ENCODE measurements at places on chromosomes 7 and 10.

DNA sequence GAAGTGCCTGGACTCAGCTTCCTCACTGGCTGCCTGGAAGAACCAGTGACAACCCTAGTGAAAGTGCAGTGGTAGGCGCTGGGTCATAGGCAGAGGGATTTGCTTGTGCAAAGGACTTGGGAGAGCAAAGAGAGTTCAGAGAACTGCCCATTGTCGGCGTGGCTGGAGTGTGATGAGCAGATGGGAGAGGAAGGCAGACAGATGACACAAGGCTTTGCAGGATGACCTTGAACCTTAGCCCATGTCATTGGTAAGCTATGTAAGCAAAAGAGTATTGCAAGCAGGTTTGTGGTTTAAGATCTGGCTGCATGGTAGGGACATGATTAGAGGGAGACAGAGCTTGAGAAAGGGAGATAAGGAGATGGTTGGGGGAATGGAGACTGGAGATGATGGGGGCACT lies 35.3 kb upstream of the NOBOX start:
- no peak for DNase-seq

- DNase-seq, result no peak
Observed at GRCh38 chr10:65394502-65395297, 1531.1 kb upstream of the LRRTM3 start.

DNA sequence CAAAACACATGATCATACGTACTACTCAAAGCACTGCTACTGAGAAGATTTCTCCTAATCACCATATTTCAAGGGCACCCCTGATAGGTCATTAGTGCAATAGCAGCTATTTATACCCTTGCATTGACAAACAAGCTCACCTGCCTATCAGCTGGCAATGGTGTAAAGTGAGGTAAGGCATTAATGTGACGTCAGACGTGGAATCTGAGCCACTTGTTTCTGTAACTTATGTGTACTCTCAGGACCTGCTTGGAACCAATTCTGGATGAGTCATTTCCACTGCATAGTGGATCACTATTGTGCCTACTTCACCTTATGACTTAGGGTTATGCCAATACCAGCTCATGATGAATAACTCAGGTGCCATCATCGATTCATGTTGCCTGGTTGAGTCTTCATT lies 628.5 kb upstream of the CELF2 start:
- DNase-seq, result no peak

DNA sequence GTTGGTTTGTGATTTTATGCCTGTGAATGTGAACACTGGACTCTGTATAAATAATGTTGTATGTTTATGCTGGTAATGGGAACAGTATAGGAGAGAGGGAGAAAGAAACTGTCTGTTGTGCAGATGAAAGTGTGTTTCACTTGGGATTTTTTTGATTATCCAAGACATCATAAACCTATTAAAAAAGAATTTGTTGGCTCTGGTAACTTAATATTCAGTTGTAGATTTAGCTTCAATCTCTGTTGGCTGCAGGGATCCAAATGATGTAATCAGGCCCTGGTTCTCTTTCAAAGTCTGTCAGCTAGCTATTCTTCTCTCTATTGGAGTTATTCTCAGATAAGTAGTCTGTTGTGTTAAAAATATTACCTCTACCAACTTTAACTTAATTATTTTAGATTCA lies 168.8 kb upstream of the RHOBTB1 start:
- no peak for DNase-seq

GRCh38 chr7:76051840-76052239 lies 3.9 kb downstream of the MDH2 start:
- no peak for DNase-seq

GRCh38 chr7:50207686-50208255 lies 96.7 kb upstream of the IKZF1 start:
- DNase-seq, result no peak

DNA sequence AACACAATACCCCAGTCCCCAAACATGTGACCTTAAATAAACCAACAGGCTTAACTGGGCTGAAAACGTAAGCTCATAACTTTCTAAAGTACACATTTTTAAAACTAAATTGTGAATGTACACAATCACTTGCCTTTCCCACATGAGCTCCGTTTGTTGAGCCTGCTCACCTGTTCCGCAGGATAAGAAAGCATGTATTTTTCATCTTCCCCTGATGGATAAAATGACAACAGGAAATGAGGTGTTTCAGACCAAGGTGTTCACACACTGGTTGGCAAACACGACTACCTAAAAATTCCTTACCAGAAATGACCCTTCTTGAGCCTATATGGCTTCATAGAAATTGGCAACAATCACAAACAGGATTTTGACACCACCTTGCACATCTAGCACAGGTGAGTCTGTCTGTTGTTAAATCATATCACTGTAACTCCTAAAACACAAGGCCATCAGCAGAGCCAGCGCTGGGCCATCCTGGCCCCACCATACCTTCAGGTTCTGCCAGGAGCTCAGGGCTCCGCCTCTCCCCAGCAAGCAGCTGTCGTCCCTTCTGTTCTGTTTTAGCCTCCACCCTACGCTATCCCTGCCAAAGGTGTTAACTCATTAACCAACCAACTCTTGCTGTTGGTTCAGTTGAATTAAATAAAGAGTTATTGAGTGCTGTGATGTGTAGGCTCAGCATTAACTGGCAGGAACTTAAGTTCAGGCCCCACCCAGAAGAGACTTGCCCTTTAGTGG lies 73.6 kb upstream of the RNF32 start:
- no peak for DNase-seq

- DNase-seq, result no peak
Observed at GRCh38 chr7:32299133-32299702, 191.0 kb downstream of the LSM5 start.

DNA sequence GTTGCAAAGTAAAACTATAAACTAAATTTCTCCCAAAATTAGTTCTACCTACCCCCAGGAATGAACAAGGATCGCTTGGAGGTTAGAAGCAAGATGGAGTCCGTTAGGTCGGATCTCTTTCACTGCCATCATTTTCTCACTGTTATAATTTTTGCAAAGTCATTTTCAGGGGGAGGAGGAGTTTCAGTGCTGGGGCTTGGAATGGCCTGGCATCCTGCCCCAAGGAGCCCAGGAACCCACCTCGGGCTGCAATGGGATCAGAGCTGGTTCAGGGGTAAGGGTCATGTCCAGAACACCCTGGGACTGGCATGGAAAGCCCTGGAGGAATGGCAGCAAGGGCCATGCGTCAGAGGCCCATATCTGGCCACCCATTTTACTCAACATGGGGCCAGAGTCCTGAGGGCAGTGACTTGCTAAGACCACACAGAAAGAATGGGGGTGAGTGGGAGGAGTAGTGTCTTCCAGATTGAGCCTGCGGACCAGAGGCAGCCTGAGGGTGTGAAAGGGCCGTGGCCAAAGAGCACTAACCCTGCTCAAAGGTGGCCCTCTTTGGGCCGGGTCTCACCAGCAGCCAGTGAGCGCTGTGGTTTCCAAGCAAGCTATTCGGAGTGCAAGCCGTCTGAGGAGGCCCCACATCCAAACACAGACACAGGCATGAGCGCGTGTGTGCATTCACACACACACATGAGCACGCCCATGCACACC lies 31.8 kb downstream of the GPRIN2 start:
- DNase-seq, result no peak

GRCh38 chr10:61097026-61097425 lies 153.0 kb upstream of the RHOBTB1 start:
- no peak for DNase-seq

DNA sequence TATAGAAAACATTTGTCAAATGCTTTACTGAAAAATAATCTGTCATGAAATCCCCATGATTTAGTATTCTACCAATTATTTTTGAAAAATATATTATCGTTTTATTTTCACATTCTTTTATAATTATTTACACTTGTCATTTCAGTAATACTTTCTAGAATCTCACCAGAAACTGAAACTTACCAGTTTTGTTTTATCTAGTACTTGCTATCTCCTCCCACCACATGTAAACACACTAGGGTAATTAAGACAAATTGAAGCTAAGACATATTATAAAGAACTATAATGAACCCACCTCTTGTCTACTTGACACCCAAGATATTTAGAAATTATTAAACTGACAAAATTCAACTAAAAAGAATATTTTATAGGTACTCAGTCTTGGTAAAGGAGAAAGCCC lies 51.5 kb upstream of the GRM3 start:
- no peak for DNase-seq

GRCh38 chr10:87979847-87980246 lies 116.4 kb downstream of the PTEN start:
- DNase-seq, result no peak

- DNase-seq, result no peak
Observed at GRCh38 chr7:149440222-149440621, 20.6 kb downstream of the ZNF777 start.

DNA sequence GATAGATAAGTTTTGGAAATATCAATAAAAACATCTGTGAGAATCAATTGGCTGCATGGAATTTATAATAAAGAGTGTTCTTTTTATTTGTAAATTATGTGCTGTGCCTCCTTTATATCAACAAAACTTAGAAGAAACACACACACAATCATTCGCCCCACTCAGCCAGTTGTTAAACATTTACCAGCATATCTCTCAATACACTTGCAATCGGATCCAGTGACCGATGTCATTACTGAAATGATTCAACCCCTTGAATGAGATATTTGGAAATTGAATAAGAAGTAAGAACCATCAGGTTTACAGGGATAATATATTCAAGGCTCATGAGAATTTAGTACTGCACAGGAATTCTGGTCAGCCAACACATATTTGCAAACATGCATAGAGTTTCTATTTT lies 35.6 kb downstream of the TAF3 start:
- DNase-seq, result no peak

- no peak for DNase-seq
Observed at GRCh38 chr7:67466109-67466508, 469.5 kb downstream of the TYW1 start.

GRCh38 chr10:73893426-73893825 lies 17.5 kb upstream of the PLAU start:
- no peak for DNase-seq

- DNase-seq, result no peak
Observed at GRCh38 chr7:151361193-151361959, 19.8 kb downstream of the NUB1 start.

DNA sequence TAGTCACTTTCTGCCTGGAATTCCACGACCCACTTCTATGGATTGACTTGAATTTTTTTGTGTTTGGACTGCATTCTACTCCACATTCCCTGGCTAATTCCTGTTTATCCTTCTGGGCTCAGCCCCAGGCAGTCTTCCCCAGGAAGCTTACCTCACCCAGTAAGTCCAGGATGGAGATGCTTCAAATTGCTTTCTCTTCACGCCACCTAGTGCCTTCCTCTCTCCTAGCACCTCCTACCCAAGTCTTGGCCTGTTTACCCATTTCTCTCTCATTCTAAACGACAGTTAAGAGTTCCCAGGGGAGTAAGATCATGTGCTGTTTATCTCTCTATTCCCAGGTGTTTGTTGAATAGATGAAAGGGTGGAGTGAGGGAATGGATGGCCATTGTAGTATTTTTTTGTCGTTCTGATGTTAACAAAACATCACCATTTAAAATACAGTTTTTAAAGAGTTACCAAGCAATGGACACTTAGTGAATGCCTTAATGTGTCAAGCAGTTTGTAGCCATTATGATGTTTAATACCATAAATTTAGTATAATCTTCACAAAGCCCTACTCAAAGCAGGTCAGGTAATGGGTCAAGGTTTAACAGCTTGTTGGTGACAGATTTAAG lies 45.5 kb upstream of the TARP start:
- DNase-seq, result peak; percentile 70

DNA sequence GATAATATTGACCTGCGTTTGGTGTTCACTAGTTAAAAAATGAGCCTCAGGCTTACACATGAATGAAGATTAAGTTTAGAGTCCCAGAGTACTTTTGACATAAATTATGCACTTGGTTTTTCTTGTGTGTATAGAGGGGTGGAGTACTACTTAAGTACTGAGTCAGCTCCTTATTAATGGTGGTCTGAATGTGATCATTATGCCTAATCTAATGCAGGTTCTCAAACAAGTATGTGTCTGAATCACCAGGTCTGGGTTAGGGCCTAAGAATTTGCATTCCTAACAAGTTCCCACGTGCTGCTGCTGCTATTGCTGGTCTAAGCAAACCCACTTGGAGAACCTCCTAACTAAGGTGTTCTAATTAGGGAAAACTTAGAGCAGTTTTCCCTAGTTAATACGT lies 30.7 kb upstream of the STOX1 start:
- DNase-seq, result no peak

- DNase-seq, result no peak
Observed at GRCh38 chr10:15321431-15322341, 49.4 kb downstream of the FAM171A1 start.

DNA sequence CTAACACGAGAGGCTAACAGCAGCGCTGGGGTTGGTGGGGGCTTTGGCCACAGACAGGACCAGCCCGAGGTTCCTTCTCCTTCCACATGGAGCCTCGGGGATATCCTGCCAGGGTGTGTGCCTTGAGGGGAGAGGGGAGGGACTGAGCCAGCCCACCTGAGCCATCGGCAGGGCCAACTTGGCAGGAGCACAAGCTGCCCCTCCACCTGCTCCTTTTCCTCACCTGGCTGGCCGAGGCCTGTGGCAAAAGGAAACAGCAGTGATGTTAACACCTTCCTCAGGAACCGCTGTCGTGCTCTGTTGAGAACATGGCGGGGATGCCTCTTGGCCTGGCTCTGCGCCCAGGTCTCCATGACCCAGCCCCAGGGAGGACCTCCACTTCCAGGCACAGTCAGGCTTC lies 255.1 kb upstream of the PPP2R2D start:
- DNase-seq, result no peak

- DNase-seq, result no peak
Observed at GRCh38 chr10:6327961-6328698, 125.4 kb downstream of the PFKFB3 start.

DNA sequence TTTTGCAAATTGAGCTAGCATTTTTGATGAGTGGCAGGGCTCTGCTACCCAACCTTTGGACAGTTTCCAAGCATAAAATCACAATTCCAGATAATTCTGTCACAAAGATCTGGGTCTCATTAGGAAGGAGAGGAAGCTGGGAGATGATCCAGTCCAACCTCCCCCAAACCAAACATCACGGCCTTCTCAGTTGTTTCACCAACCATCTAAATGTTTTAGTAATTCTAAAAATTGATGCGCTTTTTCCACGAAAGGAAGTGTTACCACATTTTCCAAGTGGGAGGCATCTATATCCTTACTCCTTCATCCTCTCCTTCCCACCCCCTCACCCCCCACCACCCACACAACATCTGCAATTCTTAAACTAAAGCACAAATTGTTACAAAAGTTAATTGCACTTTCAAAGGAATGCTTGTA lies 108.3 kb downstream of the EGFR start:
- no peak for DNase-seq

GRCh38 chr10:120883071-120883470 lies 31.9 kb downstream of the WDR11 start:
- DNase-seq, result no peak

GRCh38 chr10:119723624-119724023 lies 2.2 kb upstream of the INPP5F start:
- no peak for DNase-seq

GRCh38 chr10:3095373-3096139 lies 28.2 kb downstream of the PFKP start:
- peak; percentile 92 for DNase-seq

DNA sequence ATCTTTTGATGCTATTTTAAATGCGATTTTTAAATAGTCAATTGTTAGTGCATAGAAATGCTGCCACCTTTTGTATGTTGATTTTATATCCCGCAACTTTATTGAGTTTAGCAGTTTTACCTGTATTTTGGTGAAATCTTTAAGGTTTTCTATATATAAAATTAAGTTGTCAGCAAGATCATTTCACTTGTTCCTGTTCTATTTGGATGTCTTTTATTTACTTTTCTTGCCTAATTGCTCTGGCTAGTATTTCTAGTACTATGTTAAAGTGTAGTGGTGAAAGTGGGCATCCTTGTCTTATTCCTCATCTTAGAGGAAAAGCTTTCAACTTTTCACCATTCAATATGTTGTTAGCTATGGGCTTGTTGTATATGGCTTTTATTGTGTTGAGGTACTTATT lies 813.3 kb upstream of the CELF2 start:
- no peak for DNase-seq
